ENCODE measurements at places on chromosomes 2 and 18.

DNA sequence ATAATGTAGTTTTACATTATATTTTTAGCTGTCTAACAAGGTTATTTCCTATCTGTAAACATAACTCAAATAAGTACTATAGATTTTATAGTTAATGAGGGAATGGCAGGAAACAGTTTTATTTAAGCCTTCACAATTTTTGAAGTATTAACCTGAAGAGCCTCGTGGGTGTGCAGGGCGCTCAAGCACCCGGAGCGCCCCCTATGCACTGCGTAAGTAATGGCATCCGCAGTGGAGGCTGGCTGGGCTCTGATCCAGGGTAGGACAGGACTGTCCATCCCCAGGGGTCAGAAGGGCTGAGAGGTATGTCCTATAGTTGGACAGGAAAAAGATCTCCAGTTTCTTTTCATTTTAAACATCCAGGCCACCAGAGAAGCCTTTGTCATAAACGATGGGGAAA, 8.2 kb upstream of the GBX2 start:
- DNase-seq: no peak

GRCh38 chr2:46067501-46068305, 229.5 kb upstream of the EPAS1 start:
- DNase-seq: no peak

GRCh38 chr18:22667616-22668422, 250.1 kb upstream of the CTAGE1 start:
- DNase-seq: no peak

DNA sequence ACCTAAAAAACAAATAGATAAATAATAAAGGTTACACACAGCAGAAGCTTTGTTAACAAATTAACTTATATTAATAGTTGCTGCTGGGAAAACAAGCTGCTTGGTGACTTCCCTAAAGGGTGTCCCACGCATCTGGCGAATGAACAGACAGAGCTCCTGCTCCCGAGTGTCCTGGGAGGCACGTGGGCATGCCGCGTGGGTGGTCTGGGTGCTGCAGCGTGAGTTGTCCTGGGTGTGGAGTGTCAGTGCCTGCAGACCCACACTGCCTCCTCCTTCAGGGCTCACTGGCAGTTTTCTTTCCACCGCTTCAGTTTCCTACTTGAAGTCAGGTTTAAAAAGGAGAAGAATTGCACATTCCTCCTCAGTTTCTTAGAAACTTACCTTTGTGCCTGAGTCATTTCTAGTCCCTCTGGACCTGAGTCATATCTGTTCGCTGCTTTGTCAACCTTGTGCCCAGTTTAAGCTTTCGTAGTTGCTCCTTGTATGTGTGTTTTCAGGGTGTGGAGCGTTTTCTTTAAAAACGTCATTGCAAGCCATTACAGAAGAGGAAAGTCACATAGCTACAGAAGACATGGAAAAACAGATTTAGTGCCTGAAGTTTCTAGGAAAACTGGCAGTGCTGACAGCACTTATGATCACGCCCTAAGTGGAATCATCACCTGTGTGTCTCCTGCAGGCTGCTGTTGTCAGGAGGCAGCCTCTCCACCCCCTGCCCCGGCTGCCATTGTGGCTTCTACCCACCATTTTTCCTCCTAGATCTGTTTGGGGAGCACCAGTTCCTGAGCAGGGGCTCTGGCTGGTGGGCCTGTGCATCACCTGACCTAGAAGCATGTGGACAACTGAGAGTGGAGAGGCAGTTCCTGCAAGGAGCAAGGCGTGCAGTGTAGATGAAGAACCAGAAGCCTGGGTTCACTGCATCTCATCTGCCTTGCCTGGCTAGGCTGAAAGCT, 24.5 kb downstream of the IMPA2 start:
- DNase-seq: no peak

DNA sequence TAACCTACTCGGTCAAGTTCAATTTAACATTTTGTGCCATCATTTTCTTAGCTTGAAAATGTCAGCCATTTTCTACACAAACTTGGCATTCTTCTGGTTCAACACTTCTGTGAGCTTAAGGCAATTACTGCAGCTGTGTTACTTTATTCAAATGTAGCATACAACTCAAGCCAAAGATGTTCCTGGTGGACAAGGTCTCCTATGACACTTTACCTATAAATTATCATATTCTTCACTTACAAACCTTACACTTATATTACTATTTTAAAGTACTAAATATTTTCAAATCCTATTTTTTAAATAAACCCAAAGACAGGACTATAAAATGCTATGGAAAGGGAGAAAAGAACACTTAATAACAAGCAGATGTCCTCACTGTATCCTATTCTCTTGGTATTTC, 1045.3 kb downstream of the TSN start:
- no peak for DNase-seq

- no peak for DNase-seq
Observed at GRCh38 chr18:35862119-35862640, 110.3 kb upstream of the RMP24 start.

- DNase-seq: no peak
Observed at GRCh38 chr2:36701391-36701795, 4.9 kb downstream of the VIT start.

DNA sequence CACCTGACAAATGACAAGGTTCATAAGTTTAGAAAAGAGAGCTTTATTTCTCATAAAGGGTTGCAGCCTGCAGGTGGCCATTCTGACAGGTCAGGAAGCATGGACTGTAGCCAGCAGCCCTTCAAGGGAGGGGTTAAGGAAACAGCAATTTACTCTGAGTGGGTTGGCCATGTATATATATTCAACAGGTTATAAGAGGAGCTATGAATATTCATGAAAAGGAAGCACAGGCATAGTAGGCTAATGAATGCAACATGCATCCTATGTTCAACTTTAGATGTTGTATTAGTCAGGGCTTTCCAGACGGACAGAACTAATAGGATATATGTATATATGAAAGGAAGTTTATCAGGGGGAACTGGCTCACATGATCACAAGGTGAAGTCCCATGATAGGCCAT, 20.6 kb downstream of the RNU2-63P start:
- no peak for DNase-seq

DNA sequence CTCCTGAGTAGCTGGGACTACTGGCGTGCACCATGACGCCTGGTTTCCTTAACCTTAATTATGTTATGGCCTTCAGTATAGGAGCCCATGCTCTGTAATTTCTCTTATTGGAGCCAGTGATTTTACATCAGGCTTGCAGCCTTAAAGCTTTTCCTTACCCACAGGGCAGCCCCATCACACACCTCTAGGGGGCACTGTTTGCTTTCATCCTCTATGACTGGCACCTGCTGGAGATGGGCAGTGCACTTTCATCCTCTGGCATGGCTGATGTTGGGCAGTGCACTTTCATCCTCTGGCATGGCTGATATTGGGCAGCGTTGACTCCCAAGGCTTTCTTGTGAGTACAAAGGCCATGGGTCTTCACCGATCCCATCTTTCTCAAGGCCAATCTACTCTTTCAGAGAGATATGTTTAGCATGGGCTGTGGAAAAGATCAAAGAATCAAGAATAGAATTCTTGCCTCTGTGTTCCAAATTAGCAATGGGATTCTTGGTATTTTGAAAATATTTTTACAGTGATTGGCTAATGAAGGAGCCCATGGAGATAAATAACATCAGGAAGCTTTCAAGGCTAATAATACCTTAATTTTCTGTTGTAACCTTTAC, 80.7 kb upstream of the MEX3C start:
- DNase-seq: no peak

- no peak for DNase-seq
Observed at GRCh38 chr2:33268246-33268831, 208.1 kb upstream of the RASGRP3 start.

DNA sequence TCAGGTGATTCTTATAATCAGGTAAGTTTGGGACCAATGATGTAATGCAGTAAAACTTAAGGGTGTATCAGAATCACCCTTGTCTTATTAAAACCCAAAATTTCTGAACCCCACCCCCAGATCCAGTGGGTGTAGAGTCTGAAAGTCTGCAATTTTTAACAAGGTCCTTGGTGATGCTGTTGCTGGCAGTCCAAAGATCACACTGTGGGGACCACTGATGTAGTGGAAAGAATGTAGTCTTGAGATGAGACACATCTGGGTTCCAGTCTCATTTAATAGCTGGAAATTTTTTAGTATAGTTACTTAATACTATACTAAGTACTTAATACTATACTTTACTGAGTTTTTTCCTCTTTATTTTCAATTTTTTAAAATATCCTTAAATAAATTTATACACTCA, 258.4 kb downstream of the PLCL1 start:
- DNase-seq: no peak

DNA sequence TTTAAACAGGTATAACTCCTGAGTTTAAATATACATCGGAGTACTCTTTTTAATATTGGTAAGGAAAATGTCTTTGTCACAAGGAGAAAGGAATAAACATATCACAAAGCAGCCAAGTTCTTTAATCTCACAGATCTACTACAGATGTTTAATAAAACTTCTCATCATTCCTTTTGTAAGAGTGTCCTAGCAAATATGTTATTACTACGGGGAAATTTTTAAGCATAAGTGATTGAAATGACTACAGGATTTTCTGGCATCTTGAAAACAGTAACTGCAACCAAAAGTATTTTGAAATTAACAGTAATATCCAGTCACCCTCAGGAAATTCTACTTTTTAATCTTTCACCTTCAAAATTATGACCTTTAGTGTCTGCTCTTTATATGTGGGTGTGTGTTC, 403.1 kb downstream of the IRS1 start:
- no peak for DNase-seq

- no peak for DNase-seq
Observed at GRCh38 chr2:26722911-26723310, 30.4 kb downstream of the KCNK3 start.

- no peak for DNase-seq
Observed at GRCh38 chr2:240433973-240434727, 1.3 kb upstream of the GPC1 start.

DNA sequence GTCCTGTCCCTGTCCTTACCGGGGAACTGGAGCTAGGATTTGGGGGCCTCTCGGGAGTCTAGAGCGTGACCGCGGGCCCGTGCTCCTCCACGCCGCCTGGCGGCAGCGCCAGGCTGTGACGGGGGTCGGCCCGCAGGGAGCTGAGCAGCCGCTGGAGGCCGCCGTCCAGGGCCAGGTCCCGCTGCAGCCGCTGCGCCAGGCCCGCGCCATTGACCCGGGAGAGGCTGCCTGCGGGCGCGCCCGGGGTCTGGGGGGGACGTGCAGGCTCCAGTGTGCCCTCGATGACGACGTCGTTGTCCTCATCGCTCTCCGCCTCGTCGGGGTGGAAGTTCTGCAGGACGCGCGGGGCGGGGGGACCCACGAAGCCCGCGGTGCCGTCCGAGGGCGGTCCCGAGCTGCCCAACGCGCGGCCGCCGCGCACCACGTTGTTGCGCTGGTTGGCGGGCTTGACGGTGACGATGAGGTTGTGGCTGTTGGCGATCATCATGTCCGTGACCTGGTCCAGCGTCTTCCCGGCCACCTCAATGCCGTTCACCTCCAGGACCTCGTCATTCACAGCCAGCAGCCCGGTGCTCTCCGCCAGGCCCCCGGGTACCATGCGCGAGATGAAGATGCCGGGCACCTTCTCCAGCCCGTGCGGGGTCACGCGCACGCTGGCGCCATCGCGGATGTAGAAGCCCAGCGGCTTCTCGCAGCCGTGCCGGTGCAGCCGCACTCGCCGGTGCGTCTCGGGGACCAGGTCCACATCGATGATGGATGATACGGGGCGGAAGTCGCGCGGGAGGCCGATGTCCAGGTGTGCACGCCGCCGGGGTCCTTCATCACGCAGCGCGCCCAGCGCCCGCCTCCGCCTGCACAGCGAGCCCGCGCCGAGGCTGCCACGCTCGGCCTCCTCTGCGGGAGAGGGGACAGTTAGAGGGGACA, 50.9 kb downstream of the ADNP2 start:
- no peak for DNase-seq

DNA sequence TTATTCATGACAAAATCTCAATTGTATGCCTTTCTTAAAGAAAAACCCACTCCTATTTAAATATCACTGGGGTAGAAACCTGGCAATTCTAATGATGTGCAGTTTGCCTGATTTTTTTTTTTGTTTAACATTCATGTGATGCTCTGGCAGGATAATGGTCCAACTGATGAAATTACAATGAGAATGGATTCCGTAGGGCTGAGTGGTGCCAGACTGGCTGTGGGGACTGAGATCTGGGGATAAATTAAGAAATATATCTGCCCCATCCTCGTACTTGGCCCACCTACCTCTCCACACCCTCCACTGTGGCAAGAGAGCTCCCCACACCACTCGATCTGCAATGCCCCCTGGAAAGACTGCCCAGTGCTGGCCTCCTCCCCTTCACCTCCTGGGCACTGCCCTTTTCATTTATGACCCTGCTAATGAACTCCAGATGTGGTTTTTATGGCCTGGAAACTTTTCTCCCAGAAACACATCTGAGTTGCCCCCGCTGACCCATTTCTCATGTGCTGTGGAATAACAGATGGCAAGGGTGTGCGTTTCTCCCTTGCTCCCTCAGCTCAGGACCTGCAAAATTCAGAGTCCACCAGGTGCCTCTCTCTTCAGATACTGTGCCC, 33.0 kb upstream of the RPL37A start:
- no peak for DNase-seq

- DNase-seq: no peak
Observed at GRCh38 chr2:215401896-215402379, 33.9 kb downstream of the FN1 start.

DNA sequence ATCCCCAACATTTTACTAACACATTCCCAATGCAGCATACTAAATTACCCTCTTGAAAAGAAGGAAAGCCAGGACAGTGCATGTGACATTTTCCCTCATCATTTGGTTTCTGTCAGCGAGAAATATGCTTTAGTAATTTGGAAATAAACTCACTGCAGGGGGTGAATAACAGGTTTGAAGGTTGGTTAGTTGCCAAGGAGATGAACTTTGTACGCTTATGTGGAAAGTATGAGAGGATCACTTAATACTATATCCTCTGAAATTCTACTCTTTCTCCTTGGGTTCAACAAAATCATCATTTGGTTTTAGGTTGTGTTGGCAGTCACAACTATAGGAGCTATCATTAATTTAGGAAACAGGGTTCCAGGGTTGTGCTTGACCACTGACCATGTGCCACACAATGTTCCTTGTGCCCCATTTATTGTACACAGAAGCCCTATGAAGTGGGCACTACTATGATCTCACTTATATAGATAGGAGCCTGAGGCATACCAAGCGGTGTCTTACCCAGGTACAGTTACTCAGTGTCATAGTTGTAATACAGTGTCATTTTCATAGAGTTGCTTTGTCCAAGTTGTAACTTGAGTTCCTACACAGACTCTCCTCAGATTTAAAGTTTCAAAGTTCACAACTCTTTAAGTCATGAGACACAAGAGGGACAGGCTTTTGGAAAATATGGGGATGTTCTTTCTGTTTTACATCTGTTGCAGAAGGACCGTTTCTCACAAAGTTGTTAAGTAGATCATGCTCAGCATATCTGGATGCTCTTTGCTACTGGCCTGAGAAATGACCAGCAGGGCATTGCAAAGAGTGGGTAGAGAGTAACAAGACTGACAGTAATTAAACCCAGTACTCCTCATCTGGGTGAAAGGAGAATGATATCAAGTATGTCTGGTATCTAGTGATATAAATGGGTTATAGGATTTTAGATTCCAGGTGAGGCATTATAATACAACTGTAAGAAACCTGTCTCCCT, 91.8 kb downstream of the MAP4K4 start:
- DNase-seq: no peak

DNA sequence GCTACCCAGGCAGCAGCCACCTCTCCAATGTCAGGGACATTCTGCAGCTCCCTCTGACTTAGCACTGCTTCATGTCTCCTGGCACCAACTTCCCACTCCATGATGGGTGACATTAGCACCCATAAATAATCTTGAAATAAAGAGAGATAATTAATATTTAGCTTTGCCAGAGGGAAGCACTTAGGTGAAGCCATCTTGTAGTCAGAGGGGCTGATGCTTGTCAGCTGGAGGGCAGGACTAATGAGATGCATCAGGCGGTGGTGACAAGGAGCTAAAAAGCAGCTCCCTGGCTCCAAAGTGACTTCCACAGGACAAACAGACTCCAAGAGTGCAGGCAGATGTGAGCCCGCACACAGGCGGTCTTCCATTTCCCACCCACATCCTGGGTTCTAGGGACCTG, 153.0 kb upstream of the ID2 start:
- no peak for DNase-seq
